ENCODE measurements at places on chromosomes 2 and 18.

GRCh38 chr2:8094526-8094925 lies 587.3 kb upstream of the ID2 start:
- no peak for DNase-seq

DNA sequence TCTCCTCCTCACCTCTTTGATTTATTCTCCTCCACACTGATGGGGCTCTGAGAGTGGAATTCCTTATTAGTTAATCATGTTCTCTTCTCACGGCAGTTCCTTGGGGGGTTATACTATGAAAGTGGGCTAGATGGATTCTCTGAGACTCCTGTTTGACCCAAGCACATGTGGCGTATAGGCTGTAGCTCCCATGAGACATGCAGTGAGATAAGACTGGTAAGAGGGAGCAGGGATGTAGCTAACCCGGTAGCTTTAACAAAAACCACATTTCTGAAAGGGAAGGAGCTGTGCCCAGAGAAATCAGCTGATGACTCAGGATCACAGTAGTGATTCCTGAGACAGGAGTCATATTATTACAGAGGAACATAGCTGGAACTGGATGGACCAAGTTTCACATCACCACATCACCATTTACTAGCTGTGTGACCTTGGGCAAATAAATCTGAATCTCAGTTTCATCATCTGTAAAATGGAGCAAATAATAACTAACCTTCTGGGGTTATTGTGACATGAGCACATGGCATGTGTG lies 82.9 kb downstream of the CRIM1 start:
- no peak for DNase-seq

DNA sequence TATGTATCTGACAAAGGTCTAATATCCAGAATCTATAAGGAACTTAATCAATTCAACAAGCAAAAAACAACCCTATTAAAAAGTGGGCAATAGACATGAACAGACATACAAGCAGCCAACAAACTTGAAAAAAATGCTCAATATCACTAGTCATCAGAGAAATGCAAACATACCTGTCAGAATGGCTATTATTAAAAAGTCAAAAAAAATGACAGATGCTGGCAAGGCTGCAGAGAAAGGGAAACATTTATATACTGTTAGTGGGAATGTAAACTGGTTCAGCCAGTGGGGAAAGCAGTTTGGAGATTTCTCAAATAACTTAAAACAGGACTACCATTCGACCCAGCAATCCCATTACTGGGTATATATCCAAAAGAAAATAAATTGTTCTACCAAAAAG lies 21.6 kb downstream of the SESTD1 start:
- no peak for DNase-seq

- DNase-seq, result no peak
Observed at GRCh38 chr2:49827366-49827765, 673.1 kb upstream of the FSHR start.

- DNase-seq, result no peak
Observed at GRCh38 chr2:34486965-34487364, 887.9 kb upstream of the FAM98A start.

- peak; percentile 95 for DNase-seq
Observed at GRCh38 chr2:38076152-38076709, 280 bp upstream of the CYP1B1 start.

DNA sequence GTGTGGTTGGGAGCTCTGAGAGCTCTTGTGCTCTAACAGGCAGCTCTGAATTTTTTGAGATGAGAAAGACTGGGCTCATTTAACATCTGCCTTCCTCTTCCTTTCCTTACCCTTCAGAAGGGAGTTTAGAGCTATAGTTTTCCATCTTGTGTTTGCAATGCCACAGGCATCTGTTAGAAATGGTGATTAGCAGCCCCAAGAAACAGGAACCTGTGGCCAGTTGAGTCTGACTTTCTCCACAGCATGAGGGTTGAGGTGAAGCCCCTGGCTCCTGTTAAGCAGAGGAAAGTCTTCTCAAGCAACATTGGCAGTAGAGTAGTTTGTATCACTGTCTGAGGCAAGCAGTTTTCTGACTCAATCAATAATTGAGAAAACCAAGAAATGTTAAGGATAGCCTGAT lies 577.4 kb downstream of the ZEB2 start:
- peak; percentile 72 for DNase-seq

DNA sequence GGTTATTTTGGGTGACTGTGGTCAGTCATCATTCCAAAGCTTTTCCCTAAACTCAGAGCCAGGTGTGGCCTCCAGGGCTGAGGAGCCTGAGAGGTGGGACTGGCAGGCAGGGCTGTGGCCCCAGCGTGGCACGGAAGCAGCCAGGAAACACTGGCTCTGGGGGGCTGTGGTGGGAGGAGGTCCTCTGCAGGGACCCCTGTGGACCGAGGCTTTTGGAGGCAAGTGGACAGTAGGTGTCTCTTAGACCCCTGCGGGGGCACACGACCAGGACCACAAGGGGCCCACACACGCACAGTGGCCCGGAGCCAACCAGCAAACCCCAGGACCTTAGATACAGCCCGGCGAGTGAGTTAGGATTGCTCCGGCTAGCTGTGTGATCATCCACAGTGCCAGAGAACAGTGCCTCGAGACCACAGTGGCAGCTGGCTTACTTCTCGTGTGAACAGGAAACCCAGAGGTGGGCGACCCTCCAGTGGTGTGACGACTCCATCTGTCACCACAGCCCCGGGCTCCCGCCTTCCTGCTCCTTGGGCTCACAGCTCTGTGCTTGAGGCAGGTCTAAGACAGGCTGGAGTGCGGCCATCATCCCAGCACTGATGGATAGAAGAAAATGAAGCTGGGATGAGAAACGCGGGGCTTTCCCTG lies 1.6 kb upstream of the RTP5 start:
- DNase-seq, result peak; percentile 52

DNA sequence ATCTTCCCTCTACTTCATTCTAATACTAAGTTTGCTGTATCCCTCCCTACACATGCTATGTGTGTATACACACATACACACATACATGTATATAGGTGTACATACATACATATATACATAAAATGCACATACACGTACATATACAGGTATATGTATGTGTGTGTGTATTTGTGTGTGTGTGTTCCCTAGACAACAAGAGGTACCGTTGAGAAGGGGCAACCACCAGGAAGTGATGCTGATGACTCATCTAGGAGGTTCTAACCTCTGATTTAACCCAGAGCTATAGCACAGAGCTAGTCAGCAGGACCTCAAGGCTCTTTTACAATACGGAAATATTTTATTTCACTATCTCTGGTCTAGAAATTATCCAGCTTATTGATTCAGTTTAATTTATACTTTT lies 139.2 kb downstream of the LAMA3 start:
- peak; percentile 76 for DNase-seq

- DNase-seq, result peak; percentile 69
Observed at GRCh38 chr2:135818937-135819610, 17.9 kb downstream of the LCT start.

- DNase-seq, result no peak
Observed at GRCh38 chr2:204255526-204255925, 289.7 kb upstream of the PARD3B start.

GRCh38 chr2:112529757-112530156 lies 12.5 kb upstream of the POLR1B start:
- no peak for DNase-seq

DNA sequence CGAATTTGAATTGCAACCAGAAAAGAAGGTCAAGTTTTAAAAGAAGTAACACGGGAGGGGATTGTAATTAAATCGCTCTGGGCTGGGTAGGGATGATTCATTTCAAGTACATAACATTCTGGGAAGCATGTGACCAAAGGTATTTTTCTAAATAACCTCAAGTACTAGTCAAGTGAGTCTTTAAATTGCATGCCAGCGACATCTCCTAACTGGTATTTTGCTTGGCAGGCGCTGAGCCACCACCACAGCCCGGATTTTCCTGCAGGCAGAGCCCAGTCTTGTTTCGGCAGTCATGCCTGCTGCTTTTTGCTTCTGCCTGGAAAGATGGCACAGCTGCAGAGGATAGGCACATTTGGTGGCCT lies 33.7 kb upstream of the NPAS2 start:
- no peak for DNase-seq

GRCh38 chr2:50026236-50026635 lies 871.9 kb upstream of the FSHR start:
- peak; percentile 28 for DNase-seq

DNA sequence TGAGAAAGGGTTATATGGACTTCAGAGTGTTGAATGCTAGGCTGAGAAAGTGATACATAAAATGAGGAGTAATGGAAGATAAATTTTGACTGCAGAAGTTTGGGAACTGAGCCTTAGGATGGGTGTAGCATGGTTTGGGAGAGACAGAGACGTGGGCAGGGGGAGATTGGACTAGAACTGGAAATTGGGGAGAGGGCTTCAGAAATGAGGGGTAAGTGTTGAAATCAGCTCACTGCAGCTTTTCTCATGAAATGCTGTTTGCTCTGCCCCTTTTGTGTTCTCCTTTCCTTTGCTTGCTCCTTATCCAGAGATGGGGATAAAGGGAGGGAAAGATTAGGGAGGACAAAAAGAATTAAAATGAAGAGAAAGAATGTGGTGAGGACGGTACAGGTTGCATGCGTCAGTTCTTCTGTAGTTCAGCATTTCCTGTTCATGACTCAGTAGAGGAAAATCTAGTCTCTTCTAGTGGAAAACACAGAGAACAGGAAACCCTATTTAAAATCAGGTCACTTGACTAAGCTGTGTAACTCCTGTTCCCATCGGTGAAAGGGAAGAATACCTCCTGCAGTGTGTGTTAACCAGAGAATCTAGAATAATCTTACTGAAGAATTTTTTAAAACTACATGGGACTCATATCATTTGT lies 105.6 kb downstream of the CRIM1 start:
- DNase-seq, result no peak

- DNase-seq, result peak; percentile 78
Observed at GRCh38 chr18:3526421-3527354, 76.7 kb downstream of the TGIF1 start.

DNA sequence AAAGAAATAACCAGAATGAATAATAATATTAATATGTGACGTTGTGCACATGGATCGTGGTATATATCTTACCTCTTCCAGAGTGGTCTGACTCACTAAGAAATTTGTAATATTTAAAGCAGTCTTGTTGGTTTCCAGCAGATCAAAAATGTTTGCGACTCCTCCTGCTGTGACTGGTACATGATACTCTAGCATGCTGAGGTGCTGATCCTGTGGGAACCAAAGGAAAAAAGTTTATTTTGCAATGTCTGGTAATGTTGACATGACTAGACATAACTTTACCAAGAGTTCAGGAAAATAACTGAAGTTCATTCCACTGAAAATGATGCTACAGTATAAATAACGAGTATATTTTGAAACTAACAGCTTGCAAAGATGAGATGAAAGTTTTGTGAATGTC lies 124.5 kb upstream of the BARD1 start:
- no peak for DNase-seq

DNA sequence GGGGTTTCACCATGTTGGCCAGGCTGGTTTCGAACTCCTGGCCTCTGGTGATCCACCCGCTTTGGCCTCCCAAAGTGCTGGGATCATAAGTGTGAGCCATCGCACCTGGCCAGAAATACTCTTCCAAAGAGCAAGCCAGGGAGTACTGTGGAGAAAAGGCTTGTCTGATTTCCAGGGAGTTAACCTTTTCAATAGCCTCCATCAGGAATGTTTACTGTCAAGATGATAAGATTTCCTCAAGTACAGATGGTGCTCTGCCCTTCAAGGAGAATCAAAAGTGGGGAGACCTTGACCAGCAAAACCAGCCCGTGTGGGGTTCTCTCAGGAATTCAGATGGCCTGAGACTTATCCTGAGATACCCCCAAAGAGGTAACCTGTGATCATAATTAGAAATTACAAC lies 237.2 kb downstream of the PRKCE start:
- DNase-seq, result no peak

- no peak for DNase-seq
Observed at GRCh38 chr18:68234131-68234530, 480.8 kb downstream of the TMX3 start.

GRCh38 chr2:232395586-232395985 lies 11.1 kb upstream of the ALPG start:
- DNase-seq, result peak; percentile 39

- DNase-seq, result no peak
Observed at GRCh38 chr2:2645162-2645855, 314.2 kb upstream of the MYT1L start.

- no peak for DNase-seq
Observed at GRCh38 chr2:241458687-241459086, 49.7 kb downstream of the STK25 start.

DNA sequence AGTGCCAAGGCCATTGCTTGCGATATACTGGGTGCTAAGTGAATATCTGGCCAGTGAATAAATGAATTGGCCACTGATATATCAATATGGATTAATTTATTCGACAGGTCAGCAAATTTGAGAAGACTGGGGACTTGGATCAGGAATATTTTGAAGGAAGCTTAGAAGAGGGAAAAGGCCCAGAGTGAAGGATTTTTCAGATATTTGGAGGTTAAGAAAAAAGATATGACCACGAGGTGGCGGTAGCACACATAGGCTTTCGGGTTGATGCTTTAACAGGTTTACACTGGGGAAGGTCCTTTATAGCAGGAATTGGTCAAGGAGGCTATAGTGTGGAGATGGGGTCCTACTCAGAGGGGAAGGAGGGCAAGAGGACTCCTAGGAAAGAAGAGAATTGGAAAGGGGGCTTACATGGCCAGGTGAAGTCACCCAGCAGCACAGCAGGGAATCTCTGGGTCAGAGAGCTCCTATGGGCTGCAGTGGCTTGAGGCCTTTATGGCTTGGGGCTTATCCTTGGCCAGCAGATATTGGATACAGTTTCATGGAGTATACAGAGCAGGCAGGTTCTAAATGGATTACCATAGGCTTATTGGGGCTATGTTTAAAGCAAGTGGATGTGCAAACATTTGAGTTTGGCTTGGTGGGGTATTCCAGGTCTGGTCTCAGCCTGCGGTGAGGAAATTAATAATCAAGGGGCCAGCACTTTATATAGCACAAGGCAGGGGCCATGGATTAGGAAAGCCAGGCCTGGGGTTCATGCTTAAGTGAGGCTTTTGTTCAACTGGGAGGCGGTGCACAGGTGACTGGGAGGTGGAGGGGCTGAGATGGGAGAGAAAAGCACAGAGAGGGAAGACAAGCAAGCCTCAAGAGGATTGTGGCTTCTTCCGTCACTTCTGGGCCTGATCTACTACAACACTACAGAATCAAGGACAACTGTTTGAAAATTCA lies 9.7 kb downstream of the IL1RN start:
- DNase-seq, result peak; percentile 68

GRCh38 chr2:70009762-70010575 lies 48.5 kb upstream of the ASPRV1 start:
- peak; percentile 96 for DNase-seq

DNA sequence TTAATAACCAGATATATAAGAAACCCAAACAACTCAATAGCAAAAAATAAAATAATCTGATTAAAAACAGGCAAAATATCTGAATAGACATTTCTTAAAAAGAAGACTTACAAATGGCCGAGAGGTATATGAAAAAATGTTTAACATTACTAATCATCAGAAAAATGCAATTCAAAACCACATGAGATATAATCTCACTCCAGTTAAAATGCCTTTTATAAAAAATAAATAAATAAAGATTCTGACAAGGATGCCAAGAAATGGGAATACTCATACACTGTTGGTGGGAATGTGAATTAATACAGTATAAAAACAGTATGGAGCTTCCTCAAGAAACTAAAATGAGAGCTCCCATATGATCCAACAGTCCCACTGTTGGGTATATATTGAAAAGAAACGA lies 33.9 kb upstream of the BMP10 start:
- DNase-seq, result no peak

All from hematopoietic multipotent progenitor cell treated with erythropoietin and hydrocortisone succinate and interleukin-3 and kit ligand, for 4 days (in vitro differentiated cells).